Left lung (tissue), 14 donors: ENCODE measurements at places on chromosomes 5 and 9.

- DNase-seq, result no peak
Observed at GRCh38 chr5:97728920-97729319, 545.9 kb upstream of the RIOK2 start.

DNA sequence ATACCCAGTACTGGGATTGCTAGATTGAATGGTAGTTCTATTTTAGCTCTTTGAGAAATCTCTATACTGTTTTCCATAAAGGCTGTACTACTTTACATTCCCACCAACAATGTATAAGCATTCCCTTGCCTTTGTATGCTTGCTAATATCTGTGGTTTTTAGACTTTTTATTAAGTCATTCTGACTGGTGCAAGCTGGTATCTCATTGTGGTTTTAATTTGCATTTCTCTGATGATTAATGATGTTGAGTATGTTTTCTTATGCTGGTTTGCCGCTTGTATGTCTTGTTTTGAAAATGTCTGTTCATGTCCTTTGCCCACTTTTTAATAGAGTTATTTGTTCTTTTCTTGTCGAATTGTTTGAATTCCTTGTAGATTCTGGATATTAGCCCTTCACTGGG lies 512.7 kb upstream of the PAPPA start:
- DNase-seq, result no peak

DNA sequence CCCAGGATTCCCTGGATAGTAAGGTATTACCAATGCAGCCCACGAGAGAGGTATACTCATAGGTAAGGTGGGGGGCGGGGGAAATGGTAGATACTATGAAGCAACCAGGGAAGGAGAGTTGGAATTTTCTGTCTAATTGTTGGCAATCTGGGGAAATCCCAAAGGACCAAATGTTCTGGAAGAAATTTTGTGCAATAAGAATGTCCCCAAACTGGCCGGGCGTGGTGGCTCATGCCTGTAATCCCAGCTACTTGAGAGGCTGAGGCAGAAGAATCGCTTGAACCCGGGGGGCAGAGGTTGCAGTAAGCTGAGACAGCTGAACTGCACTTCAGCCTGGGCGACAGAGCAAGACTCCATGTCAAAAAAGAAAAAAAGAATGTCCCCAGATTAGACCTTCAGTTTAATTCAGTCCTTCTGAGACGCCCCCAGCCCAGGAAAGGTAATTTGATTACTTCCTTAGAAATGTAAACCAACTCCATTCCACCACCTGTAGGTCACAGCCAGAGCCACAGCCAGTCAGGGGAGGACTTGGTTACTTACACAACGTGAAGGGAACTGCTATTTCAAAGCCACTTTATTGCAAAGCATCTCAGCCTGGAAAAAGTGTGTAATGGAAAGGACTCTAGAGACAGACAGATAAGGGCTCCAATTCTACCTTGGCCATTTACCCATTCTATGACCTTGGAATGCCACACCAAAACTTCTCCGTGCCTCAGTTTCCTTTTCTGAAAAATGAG lies 50.0 kb upstream of the KLF4 start:
- no peak for DNase-seq

DNA sequence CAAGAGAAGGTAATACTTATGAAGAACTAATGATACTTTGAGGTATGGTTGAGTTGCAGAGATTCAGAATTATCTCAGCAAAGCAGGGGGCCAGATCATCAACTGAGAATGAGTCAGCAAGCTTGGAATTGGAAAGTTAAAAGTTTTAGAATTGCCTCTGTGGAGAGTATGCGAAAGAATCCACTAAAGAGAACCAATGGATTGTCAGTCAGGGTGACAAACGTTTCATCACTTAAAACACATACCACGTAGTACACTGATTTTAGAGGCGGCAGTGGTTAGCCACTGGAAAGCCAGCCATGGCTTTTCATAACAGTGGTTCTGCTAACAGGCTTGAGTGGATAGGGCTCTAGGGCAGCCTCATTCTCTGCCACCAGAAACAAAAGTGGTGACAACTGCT lies 30.7 kb downstream of the AOPEP start:
- no peak for DNase-seq

DNA sequence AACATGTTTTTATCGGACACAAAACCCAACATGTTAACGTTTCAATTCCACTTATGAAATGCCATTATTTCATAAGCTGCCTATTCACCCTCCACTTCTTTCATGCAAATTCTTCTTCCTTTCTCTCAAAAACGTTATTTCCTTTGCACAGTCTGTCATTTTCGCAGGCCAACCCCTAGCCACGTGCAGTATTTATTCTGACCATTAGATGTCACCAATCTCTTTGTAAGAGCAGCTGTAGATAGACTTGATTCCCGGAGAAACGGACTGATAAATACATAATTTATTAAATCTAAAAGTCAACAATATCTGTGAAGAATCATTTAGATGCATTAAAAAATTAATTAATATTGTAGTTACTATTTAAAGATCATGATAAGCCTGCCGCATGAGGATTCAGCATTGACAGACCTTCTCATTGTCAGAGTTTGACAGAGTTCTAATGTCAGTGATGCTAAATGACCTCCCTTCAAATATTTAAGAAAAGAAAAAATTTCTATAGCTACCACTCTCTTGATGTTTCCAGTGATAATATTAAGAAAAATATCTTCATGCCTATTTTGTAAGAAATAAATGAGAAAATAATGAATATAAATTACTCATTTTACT lies 933.6 kb downstream of the CDH12 start:
- DNase-seq, result no peak
